ENCODE measurements at places on chromosomes 13 and 19.

DNA sequence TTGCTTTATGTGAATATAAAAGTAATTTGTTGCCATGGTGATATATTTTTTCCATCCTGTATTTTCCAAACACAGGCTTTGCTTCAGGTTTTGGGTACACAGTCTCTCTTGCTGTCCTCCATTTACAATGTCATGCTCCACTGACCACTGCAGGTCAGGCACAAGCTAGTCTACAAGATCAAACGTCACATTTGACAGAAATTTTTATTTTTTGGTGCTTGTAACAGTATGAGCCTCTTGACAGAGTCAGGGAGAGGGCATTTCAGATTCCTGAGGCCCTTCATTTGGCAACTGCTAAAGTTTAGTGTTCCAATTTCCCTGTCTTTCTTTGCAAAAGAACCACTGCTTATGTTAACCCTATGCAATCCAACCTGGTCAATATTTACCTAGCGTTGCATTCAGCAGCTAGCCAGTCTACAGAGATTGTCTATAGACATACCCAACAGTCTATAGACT lies 175.0 kb downstream of the RFC3 start:
- DNase-seq, result no peak

DNA sequence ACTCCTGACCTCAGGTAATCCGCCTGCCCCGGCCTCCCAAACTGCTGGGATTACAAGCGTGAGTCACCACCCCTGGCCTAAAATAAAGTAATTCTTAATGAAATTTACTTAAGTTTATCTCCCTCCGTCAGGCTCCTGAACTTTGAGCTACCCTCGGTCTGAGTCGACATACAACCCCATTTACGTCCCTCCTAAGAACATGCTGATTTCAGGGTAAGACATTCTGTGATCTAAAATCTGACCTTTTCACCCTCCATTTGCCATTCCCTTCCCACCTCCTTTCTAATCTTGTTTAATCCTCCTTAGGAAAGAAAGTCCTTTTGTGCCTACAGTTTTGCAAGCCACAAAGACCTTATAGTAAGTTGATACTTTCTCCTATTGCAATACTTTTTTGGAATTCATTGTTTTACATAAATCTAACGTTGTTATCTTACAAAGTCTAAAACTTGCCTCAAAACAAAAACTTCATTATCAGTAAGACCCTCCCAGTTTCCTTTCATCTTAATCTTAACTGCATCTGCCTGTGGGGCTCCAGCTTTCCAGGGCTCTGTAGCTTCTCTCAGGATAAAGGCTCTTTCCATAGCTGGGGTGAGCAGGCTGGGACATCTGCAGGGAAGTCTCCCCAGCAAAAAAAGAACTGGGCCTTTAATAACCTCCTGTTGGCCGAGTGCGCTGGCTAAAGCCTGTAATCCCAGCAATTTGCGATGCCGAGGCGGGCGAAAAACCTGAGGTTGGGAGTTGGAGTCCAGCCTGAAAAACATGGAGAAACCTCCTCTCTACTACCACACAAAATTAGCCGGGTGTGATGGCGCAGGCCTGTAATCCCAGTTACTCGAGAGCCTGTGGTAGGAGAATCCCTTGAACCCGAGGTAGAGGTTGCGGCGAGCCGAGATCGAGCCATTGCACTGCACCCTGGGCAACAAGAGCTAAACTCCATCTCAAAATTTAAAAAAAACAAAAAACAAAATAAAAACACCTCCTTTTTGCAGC lies 143.1 kb downstream of the ZNF737 start:
- no peak for DNase-seq

DNA sequence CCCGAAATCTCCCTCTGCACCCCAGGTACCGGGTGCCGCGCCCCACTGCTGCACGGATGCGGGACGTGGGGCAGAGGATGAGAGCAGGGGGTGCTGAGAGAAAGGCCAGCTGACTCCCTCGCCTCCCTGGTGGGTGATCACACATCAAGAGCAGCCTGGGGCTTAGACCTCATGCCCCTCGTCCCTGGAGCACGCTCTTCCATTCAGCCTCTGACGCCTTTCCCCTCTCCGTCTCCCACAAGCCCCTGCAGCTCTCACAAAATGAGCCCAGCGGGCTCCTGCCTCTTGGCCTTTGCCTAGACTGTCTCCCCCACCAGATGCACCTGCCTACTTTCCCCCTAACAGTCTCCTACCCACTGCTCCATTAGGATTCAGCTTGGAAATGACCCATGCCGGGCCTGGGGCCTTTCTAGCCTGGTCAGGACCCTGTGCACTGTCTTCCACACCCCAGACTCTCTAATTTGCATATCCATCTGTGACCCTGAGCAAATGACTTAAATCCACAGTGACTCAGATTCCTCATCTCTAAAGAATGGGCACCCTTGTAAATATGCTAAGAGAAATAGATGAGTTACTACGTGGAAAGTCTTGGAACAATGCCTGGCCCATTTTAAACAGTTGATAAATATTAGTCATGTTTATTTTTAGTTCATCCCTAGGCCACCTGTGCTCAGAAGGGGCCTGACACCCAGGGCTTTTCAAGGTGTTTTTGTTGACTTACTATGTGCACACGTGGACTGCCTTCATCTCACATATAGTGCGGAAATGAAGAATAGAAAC lies 582 bp upstream of the PTPRH start:
- DNase-seq, result no peak

GRCh38 chr13:111927181-111927540 lies 139.8 kb upstream of the SOX1 start:
- peak; percentile 8 for DNase-seq

DNA sequence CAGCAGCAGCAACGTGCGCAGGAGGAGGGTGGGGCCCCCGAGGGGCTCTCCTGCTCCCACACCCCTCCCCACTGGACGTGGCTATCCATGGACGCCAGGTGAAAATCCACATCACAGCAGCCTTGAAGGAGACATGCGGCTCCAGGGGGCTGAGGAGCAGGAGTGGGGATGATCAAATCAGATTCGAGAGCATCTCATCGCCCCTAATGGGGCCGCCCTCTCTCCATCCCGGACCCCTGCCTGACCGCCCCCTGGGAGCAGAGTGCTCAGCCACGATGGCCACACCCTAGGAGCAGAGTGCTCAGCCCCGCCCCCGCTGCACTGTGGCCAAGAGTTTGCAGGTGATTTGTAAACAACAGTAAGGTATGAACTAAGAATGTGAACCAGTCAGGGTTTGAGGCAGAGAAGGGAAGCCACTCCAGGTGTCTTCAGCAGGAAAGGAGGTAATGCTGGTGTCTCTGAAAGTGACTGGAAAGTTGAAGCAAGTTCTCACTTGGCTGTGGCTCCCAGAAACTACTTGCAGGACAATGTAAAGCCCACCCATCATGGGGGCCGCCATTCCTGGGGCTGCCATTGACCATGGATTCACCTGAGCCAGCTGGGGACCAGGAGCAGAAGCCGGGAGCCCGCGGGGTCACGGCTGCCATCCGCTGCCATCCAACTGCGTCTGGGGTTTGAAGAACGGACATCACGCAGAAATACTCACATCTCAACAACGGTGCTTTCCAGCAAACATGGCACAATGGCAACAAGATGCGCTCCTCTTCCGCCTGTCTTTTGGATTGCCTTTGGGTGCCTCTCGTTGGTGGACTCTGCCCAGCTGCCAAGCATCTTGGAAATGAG lies 71.8 kb downstream of the SPACA7 start:
- DNase-seq, result peak; percentile 68

GRCh38 chr19:58558066-58558622 lies at the start of gene UBE2M:
UBE2M (minus strand) TSS chr19:58558611; CDS start chr19:58558381, 230 bp downstream.
- DNase-seq, result no peak

GRCh38 chr13:63088226-63088625 lies 1672.6 kb upstream of the PCDH20 start:
- DNase-seq, result no peak

- DNase-seq, result no peak
Measured at GRCh38 chr19:45641274-45642105, 2.3 kb upstream of the EML2 start.

DNA sequence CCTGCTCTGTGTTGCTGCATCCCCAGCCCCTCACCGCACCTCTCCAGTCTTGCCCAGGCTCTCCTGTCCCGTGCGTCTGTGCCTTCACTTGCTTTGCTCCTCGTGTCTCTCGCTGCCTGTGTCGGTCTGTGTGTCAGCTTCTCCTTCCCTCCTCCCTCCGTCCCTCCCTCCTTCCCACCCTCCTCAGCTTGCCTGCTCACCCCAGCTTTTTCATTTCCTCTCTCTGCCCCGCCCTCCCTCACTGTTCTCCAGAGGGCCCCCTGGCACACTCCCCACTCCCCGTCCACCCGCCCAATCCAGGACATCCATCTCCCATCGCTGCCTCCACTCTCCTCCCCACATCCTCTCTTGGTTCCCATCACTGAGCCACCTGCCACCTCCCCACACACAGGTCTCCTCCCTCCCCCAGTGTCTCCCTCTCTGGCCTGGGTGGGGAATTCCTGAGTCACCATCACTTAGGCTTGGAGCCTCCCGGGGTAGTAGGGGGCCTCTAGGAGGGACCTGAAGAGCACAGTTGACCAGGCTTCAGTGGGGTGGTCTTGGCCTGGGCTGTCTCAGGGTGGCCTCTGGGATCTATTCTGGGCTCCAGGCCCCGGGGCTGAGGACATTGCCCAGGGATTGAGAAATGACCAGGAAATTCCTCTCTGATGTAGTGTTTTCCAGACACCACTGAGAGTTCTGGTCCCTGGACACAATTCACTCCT lies at the start of gene PTGIR:
Gene PTGIR, minus strand, starts transcription at position 132 of the 704 bp plus-strand sequence. CDS start 864 bp downstream, outside the sequence.
- no peak for DNase-seq

GRCh38 chr13:62130062-62130970 lies 714.7 kb upstream of the PCDH20 start:
- no peak for DNase-seq

DNA sequence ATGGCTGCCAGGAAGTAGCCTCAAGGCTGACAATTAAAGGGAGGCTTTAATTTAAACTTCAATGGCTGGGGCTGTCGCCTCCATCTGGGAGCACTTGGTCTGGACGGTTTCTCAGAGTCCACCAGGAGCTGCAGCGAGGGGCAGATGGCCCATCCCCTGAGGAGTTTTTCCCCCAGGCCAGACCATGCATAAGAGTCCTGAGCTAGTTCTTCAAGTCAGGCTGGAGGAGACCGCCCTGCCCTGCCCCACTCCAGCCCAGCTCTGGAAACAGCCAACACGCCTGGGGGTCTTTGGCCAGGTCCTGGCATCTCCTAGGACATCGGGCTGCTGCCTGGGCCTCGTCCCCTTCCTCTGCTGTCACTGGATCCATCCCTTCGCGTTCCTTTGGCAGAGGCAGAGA lies 5.3 kb upstream of the ACTN4 start:
- no peak for DNase-seq

GRCh38 chr13:21675095-21675991 lies 4.5 kb downstream of the FGF9 start:
- no peak for DNase-seq

GRCh38 chr19:695352-695949 lies at the start of gene PRSS57:
PRSS57 (minus strand) TSS chr19:695452; CDS start chr19:695430, 22 bp downstream.
- no peak for DNase-seq

DNA sequence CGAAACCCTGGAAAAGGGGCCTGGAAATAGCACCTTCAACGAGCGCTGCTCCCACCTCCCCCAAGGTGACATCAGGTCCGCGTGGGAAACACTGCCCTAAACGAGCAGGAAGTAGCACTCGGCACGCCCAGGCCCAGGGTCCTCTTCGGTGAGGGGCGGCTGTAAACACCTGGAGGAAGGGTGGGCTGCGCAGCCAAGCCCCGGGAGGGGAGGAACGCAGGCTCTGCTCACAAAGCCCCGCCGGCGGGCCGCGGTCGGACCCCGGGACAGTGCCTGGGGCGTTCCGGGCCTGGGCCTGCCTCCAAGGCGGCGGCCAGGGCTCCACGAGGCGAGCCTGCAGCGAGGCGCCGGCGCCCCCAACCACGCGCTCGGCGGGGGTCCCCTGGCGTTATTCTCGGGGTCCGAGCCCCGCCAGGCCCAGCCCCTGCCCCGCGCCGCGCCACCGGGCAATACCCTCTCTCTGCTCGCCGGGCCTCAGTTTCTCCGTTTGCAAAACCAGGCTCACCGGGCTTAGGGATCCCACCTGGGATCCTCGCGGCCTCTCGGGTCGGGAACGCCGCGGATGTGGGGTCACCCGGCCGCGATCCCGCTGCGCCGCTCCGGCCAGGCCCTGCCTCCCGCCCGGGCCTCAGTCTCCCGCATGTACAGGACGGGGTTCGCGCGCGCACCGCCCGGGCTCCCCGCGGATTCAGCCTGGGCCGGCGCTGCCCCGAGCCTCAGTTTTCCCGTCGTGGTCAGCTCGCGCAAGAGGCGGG lies 630 bp downstream of the RNF126 start:
- no peak for DNase-seq

GRCh38 chr13:30753030-30753616 lies 17.8 kb downstream of the ALOX5AP start:
- no peak for DNase-seq

- no peak for DNase-seq
Measured at GRCh38 chr13:110616103-110617101, 1.1 kb downstream of the NAXD start.

DNA sequence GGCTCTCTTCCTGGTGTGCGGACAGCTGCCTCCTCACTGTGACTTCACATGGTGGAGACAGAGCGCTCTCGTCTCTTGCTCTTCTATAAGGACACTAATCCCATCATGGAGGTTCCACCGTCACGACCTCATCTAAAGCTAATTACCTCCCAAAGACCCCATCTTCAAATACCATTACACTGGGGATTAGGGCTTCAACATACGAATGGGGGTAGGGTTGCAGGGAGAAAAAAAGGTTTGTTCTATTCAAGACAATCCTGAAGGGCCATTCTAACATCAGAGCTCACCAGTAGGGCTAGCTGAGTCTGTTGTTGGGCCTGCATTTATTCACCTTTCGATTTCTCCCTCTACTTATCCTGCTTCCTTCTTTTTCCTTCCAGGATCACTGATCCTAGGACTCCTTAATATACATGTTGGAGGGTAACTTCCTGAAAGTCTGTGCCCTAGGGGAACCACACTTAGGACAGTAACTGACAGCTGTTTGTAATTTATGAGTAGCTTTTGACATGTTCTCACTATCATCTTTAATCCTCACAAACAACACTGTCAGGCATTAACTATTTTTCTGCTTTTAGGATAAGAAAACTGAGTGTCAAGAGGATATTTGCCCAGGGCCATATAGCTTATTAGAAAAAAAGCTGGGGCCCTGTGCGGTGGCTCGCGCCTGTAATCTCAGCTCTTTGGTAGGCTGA lies 18.8 kb upstream of the GTF2F2 start:
- no peak for DNase-seq

DNA sequence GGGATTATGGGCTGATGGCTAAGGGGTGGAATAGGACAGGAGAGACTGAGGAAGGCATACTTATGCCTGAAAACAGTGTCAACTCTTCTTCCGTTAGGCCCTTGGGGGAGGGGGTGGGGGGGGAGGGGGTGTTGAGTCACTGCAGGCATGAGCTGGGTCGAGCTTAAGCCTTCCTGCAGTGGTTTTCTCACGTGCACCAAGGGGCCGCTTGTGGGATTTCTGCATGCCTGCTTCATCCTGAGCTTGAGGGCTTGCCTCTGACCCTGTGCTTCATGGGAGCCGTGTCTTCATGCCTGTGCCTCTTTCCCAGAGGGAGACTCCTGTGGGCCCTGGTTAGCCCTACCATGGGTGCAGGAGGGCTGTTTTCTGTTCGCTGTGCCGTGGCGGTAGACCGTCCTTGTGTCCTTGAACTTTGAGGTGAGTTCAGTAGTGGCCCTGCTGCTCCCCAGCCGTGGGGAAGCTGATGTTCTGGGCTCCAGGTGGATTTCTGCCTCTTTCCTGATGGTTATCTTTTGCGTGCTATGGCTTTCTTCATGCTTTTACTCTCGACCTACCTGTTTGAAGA lies 186.1 kb downstream of the PCCA start:
- no peak for DNase-seq

All from mesenteric fat pad (tissue), 1 donor.